ENCODE measurements at places on chromosomes 2 and 18.

GRCh38 chr2:40028792-40029488 is 249.9 kb upstream of the THUMPD2 start:
- no peak for DNase-seq

GRCh38 chr2:73020306-73020656 is 51.2 kb downstream of the SFXN5 start:
- DNase-seq: no peak

- DNase-seq: peak; percentile 86
These were observed 99.4 kb upstream of the RND3 start for GRCh38 chr2:150586858-150587257.

GRCh38 chr18:30940952-30941539 is 101.5 kb downstream of the DSC3 start:
- no peak for DNase-seq

- DNase-seq: no peak
These were observed 352.2 kb downstream of the CYRIA start for GRCh38 chr2:16313235-16313975.

- no peak for DNase-seq
These were observed 4.6 kb downstream of the MRPL33 start for GRCh38 chr2:27776097-27776496.

- DNase-seq: no peak
These were observed 26.2 kb downstream of the TRAF3IP1 start for GRCh38 chr2:238346544-238346943.

DNA sequence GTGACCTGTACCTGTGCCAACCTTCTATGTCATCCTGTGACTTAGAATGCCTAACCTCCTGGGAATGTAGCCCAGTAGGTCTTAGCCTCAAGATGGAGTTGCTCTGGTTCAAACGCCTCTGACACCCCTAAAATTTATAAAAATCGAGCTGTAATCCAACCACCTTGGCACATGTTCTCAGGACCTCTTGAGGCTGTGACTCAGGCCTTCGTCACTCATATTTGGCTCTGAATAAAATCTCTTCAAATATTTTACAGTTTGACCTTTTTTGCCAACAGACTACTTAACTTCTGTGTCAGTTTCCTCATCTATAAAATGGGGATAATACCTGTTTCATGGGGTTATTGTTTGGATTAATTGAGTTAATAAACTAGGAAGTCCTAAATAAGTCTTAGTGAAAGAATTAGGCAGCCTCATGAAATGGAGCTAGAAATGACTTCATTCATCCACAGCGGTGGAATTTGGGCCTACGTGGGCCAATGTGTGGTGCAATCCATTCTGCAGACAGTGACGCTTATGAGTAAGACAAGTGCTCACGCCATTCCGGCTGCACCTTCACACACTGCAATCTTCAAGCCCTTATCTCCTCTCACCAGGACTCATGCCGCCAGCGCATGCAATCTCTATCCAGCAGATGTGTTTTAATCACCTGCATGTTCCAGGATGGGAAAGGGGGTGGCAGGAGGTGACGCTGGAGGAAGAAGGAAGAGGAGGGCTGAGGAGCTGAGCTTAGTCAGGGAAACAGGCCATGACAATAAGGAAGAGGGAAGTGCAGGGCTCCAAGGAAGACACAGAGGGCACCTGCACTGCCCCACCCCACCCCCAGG is 2.0 kb upstream of the UBE2F start:
- DNase-seq: peak; percentile 59

DNA sequence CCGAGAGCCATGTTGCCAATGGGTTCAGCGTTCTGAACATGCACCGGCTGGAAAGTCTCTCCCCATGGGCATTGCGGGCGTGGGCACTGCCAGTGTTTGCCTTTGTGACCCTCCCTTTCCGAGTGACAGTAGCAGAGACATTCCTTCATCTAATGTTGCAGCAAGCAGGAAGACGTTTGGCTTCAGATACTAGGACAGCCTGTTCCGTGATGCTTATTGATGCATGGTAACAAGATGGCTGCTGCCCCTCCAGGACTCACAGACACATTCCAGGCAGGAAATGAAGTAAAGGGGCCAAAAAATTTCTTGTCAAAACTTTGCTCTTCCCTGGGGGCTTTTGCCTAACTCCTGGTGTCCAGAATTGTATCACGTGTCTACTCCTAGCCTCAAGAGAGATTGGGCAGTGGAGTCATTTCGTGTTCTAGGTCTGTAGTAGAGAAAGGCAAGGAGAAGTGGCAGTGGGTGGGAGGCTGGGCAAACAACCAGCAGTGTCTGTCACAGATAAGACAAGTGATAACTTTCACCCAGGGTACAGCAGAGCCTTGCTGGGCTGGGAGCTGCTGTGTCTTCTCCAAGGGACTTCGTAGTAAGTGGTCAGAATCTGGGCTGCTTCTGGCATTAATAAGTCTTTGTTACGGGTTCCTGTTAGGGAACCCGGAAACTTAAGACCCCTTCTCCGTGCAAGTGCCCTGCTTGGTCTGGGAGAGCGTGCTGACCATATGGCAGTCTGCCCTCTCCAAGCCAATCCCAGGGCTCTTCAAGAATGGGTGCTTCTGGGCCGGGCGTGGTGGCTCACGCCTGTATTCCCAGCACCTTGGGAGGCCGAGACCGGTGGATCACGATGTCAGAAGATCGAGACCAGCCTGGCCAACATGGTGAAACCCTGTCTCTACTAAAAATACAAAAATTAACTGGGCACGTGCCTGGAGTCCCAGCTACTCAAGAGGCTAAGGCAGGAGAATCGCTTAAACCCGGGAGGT is 93.5 kb downstream of the TFCP2L1 start:
- no peak for DNase-seq

DNA sequence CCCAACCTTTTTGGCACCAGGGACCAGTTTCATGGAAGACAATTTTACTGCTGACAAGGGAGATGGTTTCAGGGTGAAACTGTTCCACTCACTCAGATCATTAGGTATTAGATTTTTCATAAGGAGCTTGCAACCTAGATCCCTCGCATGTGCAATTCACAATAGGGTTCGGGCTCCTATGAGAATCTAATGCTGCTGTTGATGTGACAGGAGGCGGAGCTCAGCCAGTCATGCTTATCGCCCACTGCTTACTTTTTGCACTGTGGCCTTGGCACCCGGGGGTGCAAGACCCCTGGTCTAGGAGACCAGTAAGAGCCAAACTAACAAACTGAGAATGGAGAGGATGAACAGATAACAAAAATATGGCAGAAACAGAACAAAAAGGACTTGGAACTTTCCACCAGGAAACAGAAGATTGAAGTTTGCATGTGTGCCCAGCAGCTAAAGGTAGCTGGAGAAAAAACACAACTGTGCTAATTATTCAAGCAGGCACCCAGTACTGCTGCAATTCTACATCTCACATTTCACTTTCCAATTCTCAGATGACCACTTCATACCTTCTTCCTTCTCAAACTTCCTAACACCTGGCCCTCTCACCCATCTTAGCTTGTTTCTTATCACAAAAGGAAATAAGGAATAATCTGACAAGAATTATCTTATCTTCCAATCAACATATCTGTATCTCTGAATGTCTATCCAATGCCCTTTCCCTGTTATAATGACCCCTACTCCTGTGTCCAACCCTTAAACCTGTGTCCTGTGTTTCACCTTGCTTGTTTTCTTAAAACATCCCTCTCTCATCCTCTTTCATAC is 24.8 kb downstream of the SP3 start:
- DNase-seq: no peak

- no peak for DNase-seq
These were observed 73.1 kb upstream of the CXCR4 start for GRCh38 chr2:136191041-136191440.

DNA sequence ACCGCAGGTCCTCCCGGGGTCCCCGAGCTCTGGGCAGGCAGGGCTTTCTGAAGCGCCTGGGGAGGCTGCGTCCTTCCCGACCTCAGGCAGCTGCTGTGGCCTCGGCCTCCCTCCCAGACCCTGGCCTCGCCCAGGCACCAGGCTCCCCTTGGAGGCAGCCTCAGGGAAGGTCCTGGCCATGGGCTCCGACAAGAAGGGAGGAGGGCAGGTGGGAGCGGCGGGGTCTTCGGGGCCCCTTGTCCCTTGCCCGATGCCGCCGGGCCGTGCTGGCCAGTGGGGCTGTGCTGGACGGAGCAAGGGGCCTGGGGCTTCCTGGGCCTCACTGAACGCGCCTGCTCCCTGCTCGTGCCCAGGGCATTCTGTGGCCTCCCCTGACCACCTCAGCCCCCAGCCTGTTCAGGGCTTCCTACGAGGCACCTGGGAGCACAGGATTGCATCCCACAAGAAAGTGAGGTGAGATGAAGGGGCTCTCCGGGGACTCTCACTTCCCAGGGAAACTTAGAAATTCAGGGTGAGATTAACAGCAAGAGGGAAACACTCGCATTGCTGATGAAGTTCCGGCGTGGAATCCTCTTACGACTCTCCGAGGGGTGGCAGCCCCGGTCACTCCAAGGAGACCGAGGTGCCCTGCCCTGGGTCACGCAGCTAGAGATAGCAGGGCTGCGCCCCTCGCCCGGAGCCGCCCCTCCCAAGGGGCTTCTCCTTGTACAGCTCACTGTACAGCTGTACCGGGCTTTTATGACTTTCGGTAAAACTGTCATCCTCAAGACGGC is 778 bp downstream of the MFSD2B start:
- DNase-seq: no peak

DNA sequence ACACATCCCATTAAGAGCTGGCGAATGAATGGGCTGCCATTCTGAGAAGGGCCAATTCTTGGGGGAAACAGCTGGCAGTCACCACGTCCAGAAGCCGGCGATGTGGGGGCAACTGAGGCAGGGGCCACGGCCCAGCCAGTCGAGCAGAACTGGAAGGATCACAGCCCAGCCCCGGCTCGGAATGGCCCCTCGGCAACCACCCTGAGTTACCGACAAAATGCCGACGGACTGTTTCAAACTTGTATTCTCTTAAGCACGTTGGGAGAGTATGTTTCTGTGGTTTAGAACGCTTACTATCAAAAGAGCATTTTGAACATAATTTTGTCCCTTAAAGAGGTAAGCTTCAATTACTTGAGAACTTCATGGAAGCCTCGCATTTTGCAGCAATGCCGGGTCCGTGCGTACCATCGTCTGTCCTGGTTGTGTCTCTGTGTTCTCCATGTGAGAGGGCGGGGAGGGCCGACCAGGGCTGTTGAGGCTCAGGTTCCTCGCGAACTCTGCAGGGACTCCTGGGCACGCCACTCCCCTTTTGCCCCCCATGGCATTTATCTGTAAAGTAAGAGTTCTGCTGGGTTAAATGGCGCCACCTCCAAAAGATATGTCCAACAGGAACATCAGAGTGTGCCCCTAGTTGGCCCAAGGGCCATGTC is 155.9 kb downstream of the TWIST2 start:
- no peak for DNase-seq

GRCh38 chr2:146777181-146777580 is 1067.6 kb upstream of the ACVR2A start:
- DNase-seq: no peak

DNA sequence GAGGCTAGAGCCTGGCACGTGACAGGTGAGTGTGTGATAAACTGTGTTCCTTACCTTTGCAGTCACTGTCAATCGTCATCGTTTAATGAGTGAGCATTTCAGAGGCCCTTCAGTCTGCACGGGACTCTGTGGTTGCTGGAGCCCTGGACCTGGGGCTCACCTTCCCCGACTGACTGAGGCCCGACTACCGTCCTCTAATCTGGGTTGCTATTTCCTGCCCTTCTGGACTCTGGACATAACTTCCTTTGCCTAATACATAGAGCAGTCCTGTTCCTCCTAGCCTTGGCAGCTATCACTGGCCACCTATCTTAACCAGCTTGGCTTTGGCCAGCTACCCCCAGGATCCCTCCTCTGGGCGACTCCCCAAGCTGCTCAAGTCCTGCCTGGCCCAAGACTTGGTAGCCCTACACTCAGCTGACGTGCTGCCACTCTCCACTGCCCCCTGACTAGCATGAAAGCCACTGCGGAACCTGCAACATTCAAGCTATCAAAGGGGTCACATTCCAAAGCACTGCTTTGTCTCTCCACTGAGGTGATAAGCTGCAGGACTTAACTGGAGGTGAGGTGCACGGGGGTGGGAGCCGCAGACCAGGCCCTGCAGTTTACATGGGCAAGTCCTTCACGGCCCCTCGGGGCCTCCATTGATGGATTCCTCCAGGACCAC is 11.1 kb upstream of the RAB17 start:
- DNase-seq: no peak

DNA sequence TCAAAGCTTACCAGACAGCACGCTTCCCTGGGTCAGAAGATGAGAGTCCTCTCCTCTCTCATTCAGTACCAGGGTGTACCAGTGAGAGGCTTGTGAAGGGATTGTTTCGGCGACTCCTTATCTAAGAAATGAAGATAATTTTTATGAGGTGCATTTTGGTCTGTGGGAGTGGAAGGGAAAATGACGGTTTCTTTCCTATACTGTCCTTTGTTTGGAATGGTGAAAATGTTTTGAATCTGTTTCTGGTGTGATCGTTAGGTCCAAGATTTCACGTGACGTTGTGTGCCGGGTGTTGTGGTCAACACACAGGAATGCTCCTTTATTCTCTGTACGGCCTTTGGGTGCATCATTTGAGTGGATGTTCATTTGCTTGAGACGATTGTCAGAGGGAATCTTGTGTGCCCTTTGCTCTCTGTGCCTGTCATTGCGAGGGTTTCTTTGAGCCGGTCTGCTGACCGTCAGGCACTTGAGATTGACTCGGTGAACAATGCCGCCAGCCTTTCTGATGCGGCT is 183.5 kb downstream of the AGAP1 start:
- DNase-seq: no peak

DNA sequence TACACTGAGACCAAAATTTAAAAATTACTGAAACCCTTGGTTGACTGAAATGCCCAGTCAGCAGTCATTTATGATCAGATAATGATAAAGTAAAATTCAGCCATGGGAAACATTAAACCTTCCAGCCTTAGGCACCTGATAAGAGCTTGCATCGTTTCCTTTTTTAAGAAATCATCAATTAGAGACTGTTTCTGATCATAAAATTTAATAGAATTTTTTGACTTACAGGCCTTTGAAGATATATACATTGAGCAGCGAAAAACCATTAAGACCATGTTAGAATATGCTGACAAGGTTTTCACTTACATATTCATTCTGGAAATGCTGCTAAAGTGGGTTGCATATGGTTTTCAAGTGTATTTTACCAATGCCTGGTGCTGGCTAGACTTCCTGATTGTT is 99.6 kb upstream of the CSRNP3 start:
- DNase-seq: no peak

- DNase-seq: peak; percentile 85
These were observed 115.1 kb upstream of the GPC1 start for GRCh38 chr2:240320204-240320993.

DNA sequence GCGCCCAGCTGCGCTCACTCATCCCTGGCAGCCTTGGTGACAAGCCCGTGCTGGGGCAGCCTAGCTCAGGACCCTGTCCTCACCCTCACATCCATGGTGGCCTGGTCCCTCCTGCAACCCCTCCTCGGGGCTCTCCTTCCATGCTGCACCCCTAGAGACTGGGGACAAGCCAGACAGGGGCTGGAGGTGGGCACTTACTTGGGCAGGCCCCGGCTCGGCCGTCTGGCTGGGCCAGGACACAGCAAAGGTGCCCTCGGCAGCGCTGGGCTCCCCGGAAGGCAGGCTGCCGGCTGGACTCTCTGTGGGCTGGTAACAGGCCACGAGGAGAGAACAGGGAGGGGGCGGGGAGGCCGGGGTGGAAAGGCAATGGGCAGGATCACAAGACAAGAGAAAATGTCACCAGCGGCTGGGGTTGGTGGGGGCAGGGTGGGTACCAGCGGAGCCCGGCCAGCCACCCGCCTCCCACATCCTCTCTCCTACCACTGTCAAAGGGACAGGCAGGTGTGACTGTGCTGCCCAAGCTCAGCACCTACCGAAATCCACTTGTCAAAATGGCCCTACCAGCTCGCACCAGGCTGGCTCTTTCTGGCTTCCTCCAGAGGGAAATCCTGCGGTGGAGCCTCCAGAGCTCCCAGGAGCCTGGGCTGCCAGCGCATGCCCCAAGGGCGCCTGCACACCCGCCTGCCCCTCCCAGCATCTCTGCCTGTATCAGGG is 54.7 kb downstream of the BIN1 start:
- no peak for DNase-seq

GRCh38 chr2:154914561-154914960 is 216.1 kb downstream of the KCNJ3 start:
- DNase-seq: no peak

All from HT1080 (cell line).